ENCODE measurements at places on chromosomes 13 and 19. TPM values are rescaled to one million over a fixed set of nuclear protein-coding genes. Genes with fewer than 3 reads are reported as not detected.

GRCh38 chr13:80712026-80712425 lies 371.1 kb upstream of the SPRY2 start:
- no peak for DNase-seq

DNA sequence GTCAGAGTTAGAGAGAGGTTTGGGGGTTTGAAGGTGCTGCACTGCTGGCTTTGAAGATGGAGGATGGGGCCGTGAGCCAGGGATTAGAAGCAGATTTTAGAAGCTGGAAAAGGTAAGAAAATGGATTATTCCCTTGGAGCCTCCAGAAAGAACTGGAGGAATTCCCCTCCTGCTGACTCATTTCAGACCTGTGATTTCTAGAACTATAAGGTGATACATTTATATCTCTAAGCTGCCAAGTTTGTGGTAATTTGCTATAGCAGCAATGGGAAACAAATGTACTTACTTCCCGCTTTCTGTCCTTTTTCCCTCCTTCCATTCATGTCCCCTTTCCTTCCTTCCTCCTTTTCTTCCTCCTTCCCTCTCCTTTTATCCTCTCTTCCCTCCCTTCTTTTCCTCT lies 78.5 kb upstream of the PCDH8 start:
- no peak for DNase-seq

The PLPPR2 gene
- total RNA-seq: 30.6 TPM

The RASIP1 gene
- total RNA-seq: 2.9 TPM

The NCAN gene
- 162 TPM for total RNA-seq

The CABP5 gene
- total RNA-seq: not detected

GRCh38 chr19:14004619-14005348 lies 1.3 kb downstream of the RFX1 start:
- DNase-seq: no peak

The ODAD3 gene
- total RNA-seq: 0.41 TPM

The MLLT1 gene
- 8.6 TPM for total RNA-seq

DNA sequence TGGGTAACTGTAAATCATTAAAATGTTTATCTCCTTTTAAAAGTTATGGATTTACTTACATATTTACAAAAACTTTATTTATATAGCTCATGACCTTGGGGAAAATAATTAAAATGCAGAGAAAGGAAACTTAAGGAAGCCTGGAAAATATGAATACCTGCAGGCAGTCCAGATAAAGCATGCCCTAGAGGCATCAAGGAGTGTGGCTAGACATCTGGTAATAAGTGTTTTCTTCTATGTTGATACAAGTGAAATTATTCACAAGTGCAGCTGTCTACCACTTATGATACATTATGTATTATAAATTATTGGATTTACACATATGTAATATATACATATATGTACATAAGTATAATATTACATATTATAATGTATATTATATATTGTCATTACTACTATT lies 207.9 kb downstream of the LMO7 start:
- DNase-seq: no peak

DNA sequence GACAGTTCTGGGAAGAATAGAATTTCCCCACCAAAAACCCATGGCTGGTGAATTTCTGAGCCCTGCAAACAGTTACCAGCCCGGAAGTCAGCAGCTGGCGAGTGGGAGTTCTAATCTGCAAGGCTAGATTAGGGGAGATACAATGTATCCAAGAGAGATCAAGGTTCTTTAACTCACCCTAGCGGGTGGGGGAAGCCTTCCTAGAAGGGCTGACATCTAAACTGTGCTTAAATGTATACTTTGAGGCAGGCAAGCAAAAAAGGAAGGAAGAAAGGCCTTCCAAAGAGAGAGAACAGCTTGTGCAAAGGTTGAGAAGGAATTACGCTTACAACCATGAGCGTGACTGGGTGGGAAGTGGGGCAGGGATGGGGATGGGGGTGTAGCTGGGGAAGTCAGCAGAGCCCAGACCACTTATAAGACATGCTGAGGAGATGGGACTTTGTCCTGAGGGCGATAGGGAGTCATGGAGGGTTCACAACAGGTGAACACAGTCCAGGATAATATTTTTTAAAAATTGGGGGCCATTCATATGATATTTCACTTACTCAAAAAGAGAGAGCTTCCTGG lies 20.8 kb upstream of the ZNRF4 start:
- DNase-seq: no peak
